ENCODE measurements at places on chromosomes 1 and 21.

- no peak for DNase-seq
Observed at GRCh38 chr1:43376723-43377235, 9.0 kb upstream of the ELOVL1 start.

DNA sequence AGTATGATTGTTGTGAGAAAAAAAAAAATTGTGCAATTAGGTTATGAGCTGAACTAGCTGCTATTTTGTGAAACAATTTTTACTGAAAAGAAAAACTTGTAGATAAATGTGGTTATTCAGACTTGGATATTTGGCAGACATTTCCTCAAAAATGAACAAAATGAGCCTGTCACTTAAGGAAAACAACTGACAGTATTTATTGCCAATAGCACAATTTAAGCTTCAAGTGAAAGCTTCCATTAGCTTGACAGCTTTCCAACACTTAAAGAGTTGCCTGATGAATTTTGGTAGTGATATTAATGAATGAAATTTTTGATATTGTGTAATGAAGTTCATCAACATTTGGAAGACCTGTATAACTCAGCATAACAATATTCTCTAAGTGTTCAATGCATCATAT, 116.1 kb upstream of the RGS1 start:
- DNase-seq = no peak

DNA sequence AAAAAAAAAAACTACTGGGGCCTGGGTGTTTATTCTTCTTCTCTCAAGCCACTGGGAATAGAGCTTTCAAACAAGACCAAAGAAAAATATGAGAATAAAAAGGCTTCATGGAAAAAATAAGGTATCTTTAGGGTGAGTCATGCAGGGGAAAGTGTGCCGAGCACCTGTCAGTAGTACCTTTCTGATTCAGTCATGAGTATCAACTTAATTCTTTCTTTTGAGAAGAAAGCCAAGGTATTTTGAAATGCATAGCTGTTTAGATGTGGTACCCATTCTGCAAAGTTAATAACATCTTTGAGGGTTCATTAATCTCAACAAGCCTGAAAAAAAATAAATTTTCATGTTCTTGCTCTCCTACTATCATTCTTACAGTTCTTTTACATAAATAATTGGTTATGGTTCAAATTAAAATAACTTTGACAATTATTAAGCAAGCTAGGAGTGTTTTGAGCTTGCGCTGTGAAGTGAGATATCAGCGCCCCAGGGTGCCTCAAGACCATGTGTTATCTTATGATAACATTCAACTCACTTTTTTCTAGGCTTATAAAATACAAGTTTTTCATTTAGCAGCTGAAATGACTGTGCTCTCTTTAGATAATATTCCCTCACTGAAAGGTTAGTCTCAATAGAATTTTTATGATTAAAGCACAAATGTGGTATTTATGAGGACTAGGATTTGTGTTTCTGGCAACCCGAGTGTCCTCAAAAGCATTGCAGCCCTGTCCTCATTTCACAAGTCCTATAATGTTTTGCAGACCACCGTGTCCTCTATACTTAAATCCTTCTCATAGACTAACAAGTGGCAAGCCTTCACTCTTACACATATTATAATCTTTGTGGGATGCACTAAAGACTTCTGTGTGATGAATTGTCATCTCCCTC, 138.6 kb downstream of the SLC44A5 start:
- no peak for DNase-seq

GRCh38 chr1:5966543-5967205, 25.6 kb downstream of the NPHP4 start:
- DNase-seq = no peak

- no peak for DNase-seq
Observed at GRCh38 chr1:44790968-44791801, 3.2 kb upstream of the BEST4 start.

DNA sequence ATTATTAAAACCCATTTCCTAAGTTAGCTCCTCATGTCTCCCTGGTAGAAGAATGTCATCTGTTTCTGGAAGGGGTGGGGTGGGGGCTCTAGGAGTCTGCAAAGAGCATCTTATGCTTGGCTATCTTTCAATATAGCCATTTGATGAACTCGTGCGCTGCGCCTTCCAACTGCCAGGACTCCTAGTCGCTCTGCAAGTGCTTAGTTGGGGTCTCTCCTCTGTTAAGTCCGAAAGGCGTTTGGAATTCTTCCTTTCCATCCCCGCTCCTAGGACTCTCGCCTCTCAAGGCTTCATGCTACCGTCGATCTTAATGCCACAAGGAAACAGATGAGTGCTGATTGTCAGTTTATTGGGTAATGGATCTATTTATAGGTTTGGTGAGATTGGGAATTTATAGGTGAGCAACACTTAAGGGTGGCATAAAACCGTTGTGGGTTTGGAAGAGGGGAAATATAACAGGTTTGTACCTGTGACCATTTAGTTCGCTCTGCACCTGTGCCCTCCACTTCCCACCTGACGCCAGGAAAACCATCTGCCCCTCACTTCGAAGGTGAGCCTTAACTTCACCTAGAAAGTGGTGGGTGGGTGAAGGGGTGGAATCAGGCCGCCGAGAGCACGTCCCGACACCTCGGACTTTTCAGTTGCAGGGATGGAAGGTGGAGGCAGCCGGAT, 1.1 kb downstream of the KCNH1 start:
- no peak for DNase-seq
